ENCODE measurements at places on chromosomes 13 and 19. TPM values are rescaled to one million over a fixed set of nuclear protein-coding genes. Genes with fewer than 3 reads are reported as not detected.

DNA sequence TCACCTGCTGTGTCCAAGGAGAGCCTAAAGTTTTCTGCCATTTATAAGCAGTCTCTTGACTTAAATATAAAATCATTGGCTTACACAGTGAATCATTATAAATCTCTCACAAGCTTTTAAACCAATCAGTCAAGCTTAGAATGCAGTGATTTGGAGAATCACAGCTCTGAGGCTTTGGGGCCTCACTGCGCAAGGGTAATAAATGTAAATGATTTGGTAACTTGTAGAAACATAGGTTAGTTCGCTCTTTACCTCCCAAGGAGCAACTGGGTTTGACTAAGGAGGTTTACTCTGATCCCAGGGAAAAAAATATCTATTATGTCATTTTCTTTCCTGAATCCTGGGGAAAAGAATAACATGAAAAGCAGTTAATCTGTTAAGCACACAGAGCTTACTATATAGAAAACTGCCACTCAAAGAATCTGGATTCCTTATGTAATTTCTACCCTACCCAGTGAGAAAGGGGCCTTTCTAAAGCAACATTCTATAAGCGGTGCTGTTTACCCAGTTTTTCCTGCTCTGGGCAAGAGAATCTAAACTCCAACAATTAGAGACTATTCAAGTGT is 128.2 kb downstream of the MZT1 start:
- DNase-seq = no peak
- H3K4me3 ChIP-seq = no peak overlapping the region
- H3K27ac ChIP-seq = no peak overlapping the region
- no peaks in the 10 kb centered on the region for H3K27me3 ChIP-seq

DNA sequence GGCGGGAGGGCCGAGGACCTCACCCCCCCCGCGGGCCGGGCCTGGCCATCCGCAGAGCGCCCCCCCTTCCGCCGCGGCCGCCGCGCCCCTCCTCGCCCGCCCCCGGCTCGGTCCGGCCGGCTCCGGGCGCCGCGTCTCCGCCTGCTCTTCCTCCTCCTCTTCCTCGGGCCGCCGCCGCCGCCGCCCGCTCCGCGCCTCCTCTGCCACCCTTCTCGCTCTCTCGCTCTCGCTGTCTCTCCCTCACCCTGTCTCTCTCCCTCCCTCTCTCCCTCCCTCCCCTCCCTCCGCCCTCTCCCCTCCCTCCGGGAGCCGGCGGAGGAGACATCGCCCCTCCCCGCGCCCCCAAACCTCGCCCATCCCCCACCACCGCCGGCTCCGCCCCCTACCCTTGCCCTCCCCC is at the start of gene SHANK1:
SHANK1 (minus strand) TSS at position 237 of the 400 bp plus-strand sequence. CDS start 2,883 bp downstream, outside the sequence.
- no peak within 1 kb of the TSS for H3K4me3 ChIP-seq
- H3K36me3 ChIP-seq = no peaks in the 10 kb centered on the region
- H3K4me1 ChIP-seq = peaks cover 16% of the 10 kb centered on the region
- no peak within 1 kb of the TSS for H3K27ac ChIP-seq
- H3K27me3 ChIP-seq = peaks cover 71% of the 10 kb centered on the region

- H3K4me1 ChIP-seq = no peaks in the 10 kb centered on the region
- no peak overlapping the region for H3K4me3 ChIP-seq
- no peak for DNase-seq
Measured at GRCh38 chr13:101384929-101385328, 31.4 kb downstream of the NALCN start.

GRCh38 chr19:54795758-54796157 is 7.7 kb upstream of the KIR2DL4 start:
- DNase-seq = no peak
- H3K4me1 ChIP-seq = no peaks in the 10 kb centered on the region
- no peaks in the 10 kb centered on the region for H3K36me3 ChIP-seq
- H3K27ac ChIP-seq = no peak overlapping the region

BRCA2 gene
- 1.9 TPM for total RNA-seq

GARIN5A gene
- 0.50 TPM for total RNA-seq

All from CD4-positive, alpha-beta T cell (primary cell).